ENCODE measurements at places on chromosomes 1 and 21.

- DNase-seq = no peak
- no peak overlapping the region for H3K27ac ChIP-seq
- H3K27me3 ChIP-seq = no peaks in the 10 kb centered on the region
These were observed 991 bp downstream of the PRMT6 start for GRCh38 chr1:107057197-107058133.

DNA sequence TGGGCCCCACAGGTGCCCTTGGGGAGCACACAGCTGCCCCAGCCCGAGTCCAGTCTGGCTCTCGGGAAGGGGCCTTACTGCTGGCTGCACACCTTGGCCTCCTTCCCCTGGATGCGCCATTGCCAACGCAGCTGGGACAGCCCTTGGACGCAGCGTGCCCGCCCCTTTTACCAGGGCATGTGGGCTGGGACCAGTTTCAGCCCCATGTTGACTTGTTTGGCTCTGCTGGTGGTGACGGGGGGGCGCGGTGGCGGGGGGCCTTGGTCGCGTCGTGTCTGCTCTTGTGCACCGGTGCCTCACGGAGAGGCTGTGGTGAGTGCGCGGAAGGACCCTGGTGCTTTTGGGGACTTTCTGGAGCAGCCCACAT lies 19.6 kb downstream of the SKI start:
- no peaks in the 10 kb centered on the region for H3K27me3 ChIP-seq
- no peak overlapping the region for H3K4me3 ChIP-seq
- H3K27ac ChIP-seq = peak overlapping the region; percentile 71
- no peak for DNase-seq
- H3K4me1 ChIP-seq = peaks cover 30% of the 10 kb centered on the region

GRCh38 chr1:91166106-91166712 lies 144.4 kb upstream of the ZNF644 start:
- DNase-seq = no peak
- H3K4me3 ChIP-seq = no peak overlapping the region
- no peaks in the 10 kb centered on the region for H3K4me1 ChIP-seq
- no peak overlapping the region for H3K27ac ChIP-seq
- H3K27me3 ChIP-seq = no peaks in the 10 kb centered on the region

DNA sequence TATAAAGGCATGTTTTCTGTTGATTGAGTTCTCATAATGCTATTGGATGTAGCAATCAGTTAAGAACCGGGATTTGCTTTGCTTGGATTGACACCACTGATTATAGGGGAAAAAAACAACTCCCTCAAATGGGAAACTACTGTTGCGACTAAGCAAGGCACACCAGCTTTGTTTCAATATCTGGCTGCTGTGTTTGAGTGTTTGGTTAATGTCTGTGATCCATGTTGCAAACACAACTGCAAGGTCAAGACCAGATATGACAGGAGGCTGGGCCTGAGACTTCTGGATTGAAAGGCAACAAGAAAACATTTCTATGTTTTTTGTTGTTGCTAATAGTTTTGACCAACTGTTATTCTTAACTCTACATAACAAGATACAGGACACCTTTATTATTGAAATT lies 50.7 kb downstream of the MTR start:
- H3K4me3 ChIP-seq = no peak overlapping the region
- no peak overlapping the region for H3K27ac ChIP-seq
- no peaks in the 10 kb centered on the region for H3K27me3 ChIP-seq
- DNase-seq = no peak
- H3K36me3 ChIP-seq = no peaks in the 10 kb centered on the region

DNA sequence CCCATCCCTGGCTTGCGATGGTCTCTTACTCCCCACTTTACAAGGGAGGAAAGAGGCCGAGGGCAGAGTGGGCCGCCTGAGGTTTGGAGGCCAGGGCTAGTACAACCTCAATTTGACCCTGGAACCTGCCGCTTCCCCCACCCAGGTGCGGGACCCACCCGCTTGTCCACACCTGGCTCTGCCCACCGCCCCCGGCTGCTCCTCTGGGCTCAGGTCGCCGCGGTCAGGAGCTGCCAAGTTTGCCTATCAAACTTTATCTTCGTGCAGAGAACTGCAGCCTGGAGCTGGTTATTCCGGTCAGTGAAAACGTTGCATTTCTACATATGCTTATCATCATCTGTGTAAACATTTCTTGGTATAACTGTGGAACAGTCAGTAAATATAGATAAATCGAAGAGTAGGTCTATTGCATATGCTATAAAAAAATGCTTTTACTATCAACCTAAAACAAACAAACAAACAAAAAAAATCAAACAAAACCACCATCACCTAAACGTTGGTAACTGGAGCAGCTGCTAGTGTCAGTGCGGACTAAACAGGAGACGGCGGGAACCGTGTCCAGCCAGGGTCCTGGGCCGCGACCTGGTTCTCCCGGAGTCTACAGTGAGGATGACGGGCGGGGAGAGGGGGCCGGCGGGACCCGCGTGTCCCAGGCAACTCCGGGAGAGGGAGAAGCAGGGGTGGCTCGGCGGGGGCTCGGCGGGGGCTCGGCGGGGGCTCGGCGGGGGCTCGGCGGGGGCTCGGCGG lies 906 bp upstream of the ADARB1 start:
- DNase-seq = no peak
- H3K36me3 ChIP-seq = no peaks in the 10 kb centered on the region
- H3K4me3 ChIP-seq = peak overlapping the region; percentile 53

DNA sequence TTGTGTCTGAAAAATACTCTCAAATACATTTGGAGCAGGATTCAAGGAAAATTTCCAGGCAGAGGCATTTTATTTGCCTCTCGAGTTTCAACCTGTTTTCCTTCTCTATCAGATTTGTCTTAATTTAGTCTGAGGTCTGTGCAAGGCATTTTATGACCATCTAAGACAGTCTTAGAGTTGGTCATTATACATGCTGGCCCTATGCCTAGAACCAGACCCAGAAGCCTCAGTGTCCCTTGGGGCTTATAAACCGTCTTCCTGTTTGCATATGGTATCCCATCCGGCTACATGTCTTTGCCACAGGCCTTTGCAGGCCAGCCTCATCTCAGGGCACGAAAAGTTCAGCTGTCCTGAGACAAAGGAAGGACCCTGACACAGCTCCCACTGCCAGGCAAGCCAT lies 346.1 kb downstream of the SIPA1L2 start:
- H3K4me3 ChIP-seq = no peak overlapping the region
- H3K27ac ChIP-seq = no peak overlapping the region
- DNase-seq = no peak
- peaks cover 6% of the 10 kb centered on the region for H3K4me1 ChIP-seq

GRCh38 chr1:67793562-67793961 lies 39.7 kb downstream of the GNG12 start:
- no peak for DNase-seq
- H3K4me1 ChIP-seq = peaks cover 4% of the 10 kb centered on the region
- no peak overlapping the region for H3K4me3 ChIP-seq
- H3K27ac ChIP-seq = no peak overlapping the region
- no peaks in the 10 kb centered on the region for H3K27me3 ChIP-seq

GRCh38 chr1:184118046-184118445 lies 66.5 kb downstream of the TSEN15 start:
- H3K4me1 ChIP-seq = no peaks in the 10 kb centered on the region
- H3K27me3 ChIP-seq = no peaks in the 10 kb centered on the region
- H3K27ac ChIP-seq = no peak overlapping the region
- H3K4me3 ChIP-seq = no peak overlapping the region
- no peak for DNase-seq

DNA sequence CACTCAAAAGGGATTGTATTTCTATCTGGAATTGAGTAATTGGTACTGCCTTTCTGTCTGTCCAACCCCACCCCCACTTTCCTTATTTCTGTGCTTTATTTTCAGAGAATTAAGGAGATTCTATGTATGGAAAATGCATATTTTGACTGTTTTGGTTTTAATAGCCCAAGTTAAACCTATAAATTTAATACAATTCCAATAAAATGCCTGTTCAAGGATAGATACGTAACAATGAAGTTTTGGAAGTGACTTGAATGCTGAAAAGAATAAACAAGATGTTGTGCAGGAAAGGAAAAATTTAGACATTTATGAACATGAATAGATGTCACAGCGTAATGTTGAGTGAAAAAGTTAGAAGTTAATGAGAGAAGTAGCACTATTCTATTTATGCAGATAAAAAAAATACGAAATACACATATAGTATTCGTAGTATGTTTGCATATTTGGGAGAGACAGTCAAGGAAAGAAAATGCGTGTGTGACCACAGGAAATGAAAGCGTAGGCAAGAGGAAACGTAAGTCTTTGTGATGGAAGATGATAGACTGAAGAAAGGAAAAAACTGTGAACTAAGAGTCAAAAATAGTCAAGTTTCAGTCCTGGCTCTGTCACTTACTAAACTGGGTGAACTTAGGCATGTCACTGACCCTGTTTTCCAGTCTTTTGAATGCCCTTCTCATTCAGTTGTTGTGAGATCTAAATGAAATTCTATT lies 62.1 kb downstream of the MEF2D start:
- H3K4me3 ChIP-seq = no peak overlapping the region
- DNase-seq = no peak
- H3K4me1 ChIP-seq = peaks cover 6% of the 10 kb centered on the region
- peaks cover 84% of the 10 kb centered on the region for H3K27me3 ChIP-seq

GRCh38 chr1:229222081-229222480 lies 48.8 kb upstream of the RAB4A start:
- no peaks in the 10 kb centered on the region for H3K27me3 ChIP-seq
- no peak overlapping the region for H3K4me3 ChIP-seq
- no peaks in the 10 kb centered on the region for H3K36me3 ChIP-seq
- DNase-seq = no peak
- peaks cover 2% of the 10 kb centered on the region for H3K4me1 ChIP-seq

DNA sequence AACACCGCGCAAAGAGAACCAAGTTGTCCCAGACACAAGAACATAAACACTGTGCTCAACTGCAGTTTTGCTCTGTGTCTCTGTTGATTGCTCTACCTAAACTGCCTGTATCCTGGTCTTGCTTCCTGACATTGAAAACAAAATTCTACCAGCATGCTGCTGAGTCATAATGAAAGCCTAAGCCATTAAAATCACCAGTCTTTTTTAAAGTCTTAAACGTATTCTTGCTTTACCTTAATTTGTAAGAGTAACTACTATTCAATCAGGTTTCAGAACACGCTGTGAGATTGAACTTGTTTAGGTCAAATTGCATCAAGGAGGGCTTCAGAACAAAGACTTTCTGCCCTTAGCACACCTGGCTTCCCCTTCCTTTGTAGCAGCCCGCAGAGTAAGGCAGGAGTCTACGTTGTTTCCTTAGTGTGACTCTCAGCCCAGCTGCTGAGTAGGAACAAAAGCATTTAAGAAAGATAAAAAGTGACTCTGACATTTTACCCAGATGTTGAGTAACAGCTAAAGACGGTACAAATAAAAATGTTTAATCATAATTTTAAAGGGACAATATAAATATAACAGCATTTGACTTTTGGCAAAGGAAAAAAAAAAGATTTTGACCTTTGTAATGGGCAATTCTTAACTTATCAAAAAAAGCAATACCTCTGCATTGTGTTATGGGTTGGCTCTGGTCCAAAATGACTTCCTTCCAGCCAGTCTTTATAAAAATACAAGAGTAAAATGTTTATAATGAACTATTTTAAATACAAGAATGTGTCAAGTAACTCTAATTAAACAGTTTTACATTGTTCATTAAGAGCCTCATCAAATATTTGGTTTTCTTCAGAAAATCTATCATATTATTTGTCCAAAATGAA lies 186.9 kb upstream of the ADGRL4 start:
- H3K27me3 ChIP-seq = no peaks in the 10 kb centered on the region
- no peak overlapping the region for H3K4me3 ChIP-seq
- DNase-seq = peak; percentile 43
- H3K36me3 ChIP-seq = no peaks in the 10 kb centered on the region

All from iPS DF 6.9 (cell line).